ENCODE measurements at places on chromosomes 2 and 18. TPM values are rescaled to one million over a fixed set of nuclear protein-coding genes. Genes with fewer than 3 reads are reported as not detected.

DNA sequence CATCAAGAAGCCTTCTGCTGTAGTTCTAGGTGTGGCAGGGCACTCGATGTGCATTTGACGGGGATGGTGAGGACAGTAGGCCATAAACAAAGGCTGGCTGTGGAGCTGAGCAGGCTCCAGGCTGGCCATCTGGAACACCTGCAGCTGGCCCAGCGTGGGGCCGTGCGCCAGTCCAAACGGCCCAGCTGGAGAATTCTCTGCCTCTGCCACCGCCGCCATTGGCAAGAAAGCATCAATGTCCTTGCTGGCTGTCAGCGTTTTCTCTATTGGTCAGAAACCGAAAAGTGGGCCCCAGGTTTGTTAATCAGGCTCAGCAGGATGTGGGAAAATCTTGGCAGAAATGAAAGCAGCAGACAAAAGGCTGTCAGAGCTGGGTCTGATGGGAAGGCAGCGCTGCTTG is 24.0 kb upstream of the CTIF start:
- DNase-seq: no peak

GRCh38 chr2:167369083-167369482 is 480.8 kb downstream of the XIRP2 start:
- no peak for DNase-seq

DNA sequence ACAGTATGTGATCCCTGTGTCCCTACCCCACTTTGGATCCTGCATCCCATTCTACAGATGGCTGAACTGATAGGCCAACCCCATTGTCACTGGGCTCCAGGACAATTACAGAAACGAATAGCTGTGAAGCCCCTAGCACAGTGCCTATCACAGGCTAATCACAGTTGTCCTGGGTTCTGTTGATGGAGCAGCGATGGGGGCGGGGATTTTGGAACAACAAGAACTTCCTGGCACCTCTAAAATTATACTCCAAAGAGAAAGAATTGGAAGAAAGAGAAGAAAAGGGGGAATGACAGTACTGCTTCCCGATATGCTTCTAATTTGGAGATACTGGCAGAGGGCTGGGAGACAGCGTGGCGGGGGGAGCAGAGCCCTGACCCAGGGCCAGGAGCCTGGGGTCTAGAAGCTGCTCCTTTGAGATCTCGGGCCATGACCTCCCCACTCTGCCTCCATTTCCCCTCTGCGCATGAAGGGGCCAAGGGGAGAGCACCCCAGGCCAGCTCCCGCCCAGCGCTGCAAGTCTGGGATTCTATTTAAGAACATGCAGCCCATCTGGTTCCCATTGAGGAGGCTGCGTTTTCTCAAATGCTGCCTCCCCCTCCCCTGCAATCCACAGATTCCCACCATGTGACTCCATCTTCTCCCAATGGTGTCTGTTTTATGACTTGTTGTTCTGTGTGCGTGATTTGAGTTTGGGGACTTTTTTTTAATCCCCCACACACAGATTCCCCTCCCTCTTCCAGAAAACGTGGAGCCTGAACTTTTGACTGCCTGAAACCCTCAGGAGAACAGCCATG is 202.7 kb downstream of the CYP26B1 start:
- DNase-seq: no peak

The KCNG2 gene
- not detected for total RNA-seq

DNA sequence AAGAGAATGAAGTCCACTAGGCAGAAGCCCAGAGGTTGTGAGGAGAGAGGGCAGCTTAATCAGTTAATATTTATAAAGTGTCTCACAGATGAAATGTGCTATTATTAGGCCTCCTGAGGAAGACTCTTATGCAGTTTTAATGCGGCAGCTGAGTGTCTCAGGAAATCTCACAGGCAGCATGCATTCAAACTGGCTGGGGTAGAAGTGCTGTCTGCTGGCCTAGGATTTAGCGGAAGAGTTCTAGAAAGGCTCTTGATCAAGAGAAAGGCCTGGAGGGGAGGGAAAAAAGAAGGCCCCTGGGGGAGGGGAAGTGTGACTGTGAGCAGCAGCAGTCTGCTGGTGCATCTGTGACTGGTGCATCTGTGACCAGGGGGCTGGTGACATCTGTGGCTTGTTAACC is 133.0 kb downstream of the FSHR start:
- DNase-seq: no peak

DNA sequence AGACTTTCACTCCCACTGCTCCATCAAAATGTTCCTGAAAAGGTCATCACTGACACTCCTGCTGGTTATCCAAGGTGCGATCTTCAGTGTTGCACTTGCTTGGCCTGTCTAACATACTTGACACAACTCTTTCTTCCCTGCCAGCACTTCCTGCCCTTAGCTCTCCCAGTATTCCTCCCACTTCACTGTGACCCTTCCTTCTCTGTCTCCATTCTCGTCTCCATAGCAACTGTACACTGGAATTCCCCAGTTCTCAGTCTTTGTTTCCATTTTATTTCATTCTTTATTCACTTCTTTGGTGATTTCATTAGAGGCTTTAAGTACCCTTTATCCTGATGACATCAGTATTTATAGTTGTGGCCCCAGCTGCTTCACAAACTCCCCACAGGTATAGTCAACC is 333.0 kb downstream of the IRS1 start:
- no peak for DNase-seq

DNA sequence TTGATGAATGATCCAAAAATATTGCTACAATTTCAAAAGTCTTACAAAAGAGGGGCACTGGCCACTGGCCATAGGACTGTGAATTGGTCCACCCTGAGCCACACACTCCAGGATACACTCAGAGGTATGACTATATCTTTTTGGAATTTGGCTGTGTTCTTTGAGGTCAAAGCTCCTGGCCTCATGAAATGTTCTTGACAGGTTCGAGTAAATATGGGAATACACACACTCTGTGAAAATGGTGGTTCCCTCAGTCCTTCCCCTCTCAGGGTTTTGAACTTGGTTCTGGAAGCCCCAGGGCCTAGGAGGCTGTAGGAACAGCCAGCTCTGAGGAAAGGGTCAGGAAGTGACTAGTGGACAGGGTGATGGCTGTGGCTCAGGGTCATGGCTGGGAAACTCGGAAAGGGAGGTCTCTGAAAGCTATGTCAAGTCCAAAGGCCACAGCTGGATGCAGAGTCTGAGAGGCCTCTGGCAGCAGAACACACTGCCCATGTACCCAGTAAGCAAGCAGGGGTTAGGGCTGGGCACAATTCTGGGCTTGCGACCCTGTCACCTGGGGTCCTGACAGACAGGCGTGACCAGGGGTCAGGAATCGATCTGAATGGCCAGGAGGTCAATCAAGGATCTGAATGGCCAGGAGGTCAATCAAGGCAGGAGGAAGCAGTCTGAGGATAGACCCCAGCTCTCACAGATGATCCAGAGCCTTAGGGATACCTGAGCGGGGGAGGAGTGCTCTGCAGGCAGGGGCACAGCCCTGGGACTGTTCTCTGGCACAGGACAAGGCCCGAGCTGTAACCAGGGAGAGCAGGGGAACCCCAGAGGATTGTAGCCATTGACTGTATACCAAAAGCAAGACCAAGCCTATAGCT is 223.4 kb upstream of the SMAD2 start:
- no peak for DNase-seq

The SOCS6 gene
- total RNA-seq: 17.3 TPM

- DNase-seq: no peak
Measured at GRCh38 chr2:160006475-160006874, 55.9 kb downstream of the PLA2R1 start.

The KIF1A gene
- total RNA-seq: 60.0 TPM

The HOXD1 gene
- total RNA-seq: not detected

GRCh38 chr2:125386074-125386473 is 1269.9 kb upstream of the GYPC start:
- no peak for DNase-seq

DNA sequence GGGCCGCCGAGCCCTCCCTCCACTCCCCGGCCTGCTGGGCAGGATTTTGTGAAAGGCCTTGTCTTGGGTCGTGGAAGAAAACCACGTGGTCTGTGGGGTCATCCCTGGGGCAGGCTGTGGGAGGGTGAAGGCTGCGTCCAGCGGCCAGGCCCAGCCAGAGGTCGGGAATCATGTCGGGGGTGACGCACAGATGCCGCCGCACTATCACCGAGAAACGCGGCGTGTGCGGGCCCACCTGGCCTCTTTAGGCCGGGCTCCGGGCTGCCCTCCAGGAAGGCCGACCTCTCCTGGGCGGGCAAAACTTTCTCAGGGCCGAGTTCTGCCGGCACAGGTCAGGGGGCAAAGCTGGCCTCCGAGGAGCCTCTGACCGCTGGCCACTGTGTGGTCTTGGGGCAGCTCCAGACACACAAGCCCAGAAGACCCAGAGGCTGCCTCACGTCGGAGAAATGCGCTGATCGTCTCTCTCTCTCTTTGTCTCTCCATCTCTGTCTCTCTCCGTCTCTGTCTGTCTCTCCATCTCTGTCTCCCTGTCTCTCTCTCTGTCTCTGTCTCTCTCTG is 28.4 kb downstream of the NFATC1 start:
- no peak for DNase-seq

The PLEK gene
- not detected for total RNA-seq

DNA sequence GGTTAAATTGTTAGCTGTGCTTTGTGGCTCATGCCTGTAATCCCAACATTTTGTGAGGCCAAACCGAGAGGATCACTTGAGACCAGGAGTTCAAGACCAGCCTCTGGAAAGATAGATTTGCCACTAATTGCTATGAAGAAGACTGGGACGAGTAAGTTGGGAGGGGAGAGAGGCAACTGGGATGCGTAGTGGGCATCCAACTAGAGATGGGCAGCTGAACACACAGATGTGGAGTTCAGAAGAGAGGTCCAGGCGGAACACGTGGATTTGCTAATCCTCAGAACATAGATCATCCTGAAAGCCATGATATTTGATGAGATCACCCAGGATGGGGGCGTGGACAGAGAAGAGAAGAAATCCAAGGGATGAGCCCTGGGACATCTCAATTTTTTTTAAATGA is 48.7 kb downstream of the CYP26B1 start:
- DNase-seq: no peak

The IL36B gene
- not detected for total RNA-seq

DNA sequence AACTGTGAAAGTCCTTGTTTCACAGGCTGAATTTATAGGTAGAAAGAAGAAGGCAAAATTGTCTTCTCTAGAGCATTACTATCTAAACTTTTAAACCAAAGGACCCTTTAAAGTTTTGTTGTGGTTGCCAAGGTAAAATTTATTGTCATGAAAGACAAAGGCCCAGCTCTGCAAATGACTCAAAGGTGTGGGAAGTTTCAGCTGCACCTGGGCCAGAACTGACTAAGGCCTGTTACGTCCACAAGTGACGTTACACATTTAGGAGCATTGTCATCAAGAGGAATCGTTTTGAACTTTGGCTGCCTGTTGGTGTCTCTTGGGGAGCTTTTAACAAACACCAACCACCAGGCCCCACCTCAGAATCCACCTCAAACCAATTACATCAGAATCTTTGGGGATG is 8.1 kb upstream of the DSC3 start:
- no peak for DNase-seq

The AGXT gene
- not detected for total RNA-seq

The DPYSL5 gene
- total RNA-seq: 0.25 TPM

The DCDC2C gene
- total RNA-seq: not detected

- peak; percentile 82 for DNase-seq
Measured at GRCh38 chr2:71685941-71686611, 232.7 kb downstream of the DYSF start.

The PPP1R1C gene
- total RNA-seq: 0.52 TPM

The C1GALT1C1L gene
- not detected for total RNA-seq

The MSTN gene
- total RNA-seq: 0.45 TPM

GRCh38 chr2:240569998-240570530 is 1.8 kb downstream of the RNPEPL1 start:
- DNase-seq: no peak

DNA sequence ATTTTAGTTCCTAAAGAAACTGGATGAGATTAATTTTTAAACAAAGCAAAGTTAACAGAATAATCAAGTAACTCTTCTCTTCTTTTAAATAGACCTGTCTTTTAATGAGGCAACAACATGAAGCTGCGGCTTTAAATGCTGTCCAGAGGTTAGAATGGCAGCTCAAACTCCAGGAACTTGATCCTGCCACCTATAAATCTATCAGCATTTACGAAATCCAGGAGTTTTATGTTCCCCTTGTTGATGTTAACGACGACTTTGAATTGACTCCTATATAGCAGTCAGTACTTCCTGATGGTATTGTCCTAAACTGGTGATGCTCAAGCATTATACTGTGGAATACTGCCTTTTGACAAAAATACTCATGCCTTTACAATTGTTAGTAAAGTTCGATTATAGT is 53.7 kb upstream of the TWSG1 start:
- no peak for DNase-seq

The SNORC gene
- total RNA-seq: 2.2 TPM

The GNLY gene
- total RNA-seq: not detected

DNA sequence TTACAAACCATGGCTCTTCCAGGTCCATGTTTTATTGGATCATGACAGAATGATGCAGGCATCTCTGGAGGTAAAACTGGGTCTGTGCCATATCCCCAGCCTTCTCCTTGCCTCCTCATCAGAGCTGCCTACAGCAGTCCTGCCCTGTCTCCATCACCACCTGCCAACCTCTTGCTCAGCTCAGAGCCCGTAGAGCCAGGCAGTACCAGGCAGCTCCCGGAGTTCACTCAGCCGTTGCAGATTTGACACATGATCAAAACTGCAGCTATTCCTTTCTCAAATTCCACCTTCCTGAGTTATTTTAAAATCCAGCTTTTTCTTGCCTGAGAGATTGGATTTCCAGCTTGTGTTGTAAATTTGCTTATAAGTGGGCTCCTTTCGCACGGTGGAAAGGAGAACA is 218.2 kb upstream of the CELF4 start:
- DNase-seq: no peak

DNA sequence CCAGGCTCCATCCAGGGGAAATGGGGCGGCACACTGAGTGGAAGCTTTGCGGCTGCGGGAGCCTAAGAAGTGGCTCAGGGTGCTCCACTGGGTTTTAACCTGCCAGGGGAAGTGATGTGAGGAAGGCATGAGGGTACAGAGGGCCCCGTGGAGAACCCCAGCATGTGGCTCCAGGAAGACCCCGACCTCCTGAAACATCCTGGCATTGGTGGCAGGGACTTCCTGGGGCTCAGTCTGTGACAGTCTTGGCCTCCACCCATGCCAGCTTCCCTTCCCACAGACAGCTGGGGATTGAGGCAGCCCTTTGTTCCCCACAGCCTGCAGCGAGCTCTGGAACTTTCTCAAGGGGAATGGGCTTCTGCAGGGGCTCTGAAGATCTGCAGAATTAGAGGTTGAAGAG is 146.6 kb downstream of the TNS1 start:
- DNase-seq: peak; percentile 53

GRCh38 chr2:191857259-191857805 is 10.4 kb upstream of the CAVIN2 start:
- DNase-seq: no peak

DNA sequence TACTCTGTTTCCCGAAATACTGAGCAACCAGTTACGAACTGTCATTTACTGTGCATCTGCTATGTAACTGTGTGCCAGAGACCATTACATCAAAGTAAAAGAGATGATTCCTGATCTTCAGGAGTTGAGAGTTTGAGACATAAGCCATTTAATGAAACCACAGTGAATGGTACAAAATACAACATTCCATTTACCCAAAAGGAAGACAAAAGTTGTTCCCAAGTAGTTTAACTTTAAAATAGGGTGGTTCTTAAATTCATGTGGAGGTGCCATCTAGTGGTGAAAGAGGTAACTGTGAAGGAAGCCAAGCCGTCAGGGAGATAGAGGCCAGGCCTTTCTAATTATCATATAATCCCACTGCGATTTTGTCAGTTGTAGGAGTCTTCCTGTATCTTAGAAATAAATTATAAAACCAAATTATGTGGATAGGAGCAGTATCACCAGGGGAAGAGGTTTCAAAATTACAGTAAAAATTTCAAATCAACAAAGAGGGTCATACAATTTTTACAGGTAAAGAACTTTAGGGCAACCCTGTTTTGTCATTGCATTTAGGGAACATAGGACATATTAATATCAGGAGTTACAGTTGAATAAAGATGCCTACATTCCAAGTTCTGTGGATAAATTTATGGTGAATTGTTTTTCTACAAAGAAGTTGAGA is 67.7 kb downstream of the EPAS1 start:
- no peak for DNase-seq

Measured in chondrocyte (in vitro differentiated cells).